ENCODE measurements at places on chromosomes 2 and 18.

DNA sequence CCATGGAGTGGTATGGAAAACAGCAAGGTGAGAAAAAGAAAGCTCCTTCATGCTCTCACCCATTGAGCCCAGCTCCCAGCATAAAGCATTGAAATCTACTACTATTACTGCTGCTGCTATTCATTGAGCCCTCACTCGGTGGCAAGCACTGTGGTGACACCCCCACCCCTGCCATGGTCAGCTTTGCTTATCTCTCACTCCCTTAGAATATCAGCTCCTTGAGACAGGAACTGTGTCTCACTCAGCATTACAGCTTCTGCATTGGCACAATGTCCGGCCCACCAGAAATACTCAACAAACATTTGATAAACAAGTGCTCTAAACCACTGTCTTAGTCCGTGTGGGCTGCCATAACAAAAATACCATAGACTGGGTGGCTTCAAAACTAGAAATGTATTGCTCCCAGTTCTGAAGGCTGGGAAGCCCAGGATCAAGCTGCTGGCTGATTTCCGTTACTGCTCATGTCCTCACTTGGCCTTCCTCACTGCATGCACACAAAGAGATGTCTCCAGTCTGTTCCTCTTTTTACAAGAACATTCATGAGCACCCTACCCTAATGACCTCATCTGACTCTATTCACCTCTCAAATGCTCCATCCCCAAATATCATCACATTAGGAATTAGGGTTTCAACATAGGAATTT lies 116.3 kb downstream of the ZBTB7C start:
- DNase-seq, result no peak

- DNase-seq, result no peak
These were observed 287.7 kb upstream of the NXPH2 start for GRCh38 chr2:139067874-139068273.

DNA sequence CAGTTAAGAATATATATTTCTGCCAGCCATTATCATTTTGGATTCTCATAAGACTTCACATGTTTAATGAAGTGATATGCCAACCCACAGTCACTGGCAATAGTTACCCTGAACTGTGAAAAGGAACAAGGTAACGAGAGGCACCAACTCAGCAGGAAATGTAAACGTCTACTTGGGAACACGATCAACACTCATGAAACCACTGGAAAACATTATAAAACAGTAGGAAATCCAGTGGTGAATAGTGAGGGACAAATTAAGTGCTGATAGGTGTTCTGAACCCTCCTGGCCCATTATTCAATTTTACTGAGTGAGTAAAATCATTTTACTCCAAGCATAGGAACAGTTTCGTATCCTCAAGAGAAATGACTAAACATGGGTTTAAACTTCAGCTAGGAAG lies 17.1 kb downstream of the CCDC68 start:
- no peak for DNase-seq

GRCh38 chr2:135963841-135964240 lies 21.6 kb downstream of the DARS1 start:
- DNase-seq, result no peak

GRCh38 chr2:88452565-88452905 lies at the start of gene FOXI3:
FOXI3 (minus strand) TSS chr2:88452693; CDS start chr2:88452535, 158 bp downstream.
- no peak for DNase-seq

GRCh38 chr2:2233171-2233826 lies 97.8 kb downstream of the MYT1L start:
- no peak for DNase-seq

DNA sequence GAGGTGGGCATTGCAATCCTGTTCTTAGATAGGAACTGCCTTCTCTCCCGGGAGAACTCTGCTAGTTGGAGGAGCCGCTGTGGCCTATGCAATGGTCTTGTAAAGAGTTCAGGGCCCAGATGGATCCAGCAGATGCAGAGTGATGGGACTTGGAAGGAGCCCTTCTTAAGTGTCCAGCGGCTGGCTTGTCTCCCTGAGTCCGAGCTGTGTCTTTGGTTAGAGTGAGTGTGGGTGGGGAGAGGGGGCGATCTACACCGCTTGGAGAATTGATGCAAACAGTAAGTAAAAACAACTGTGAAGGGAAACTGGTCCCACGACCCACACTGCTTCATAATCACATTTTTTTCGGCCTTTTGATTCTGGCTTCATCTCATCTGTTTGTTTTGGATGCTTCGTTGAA lies 89.8 kb upstream of the CYRIA start:
- no peak for DNase-seq

DNA sequence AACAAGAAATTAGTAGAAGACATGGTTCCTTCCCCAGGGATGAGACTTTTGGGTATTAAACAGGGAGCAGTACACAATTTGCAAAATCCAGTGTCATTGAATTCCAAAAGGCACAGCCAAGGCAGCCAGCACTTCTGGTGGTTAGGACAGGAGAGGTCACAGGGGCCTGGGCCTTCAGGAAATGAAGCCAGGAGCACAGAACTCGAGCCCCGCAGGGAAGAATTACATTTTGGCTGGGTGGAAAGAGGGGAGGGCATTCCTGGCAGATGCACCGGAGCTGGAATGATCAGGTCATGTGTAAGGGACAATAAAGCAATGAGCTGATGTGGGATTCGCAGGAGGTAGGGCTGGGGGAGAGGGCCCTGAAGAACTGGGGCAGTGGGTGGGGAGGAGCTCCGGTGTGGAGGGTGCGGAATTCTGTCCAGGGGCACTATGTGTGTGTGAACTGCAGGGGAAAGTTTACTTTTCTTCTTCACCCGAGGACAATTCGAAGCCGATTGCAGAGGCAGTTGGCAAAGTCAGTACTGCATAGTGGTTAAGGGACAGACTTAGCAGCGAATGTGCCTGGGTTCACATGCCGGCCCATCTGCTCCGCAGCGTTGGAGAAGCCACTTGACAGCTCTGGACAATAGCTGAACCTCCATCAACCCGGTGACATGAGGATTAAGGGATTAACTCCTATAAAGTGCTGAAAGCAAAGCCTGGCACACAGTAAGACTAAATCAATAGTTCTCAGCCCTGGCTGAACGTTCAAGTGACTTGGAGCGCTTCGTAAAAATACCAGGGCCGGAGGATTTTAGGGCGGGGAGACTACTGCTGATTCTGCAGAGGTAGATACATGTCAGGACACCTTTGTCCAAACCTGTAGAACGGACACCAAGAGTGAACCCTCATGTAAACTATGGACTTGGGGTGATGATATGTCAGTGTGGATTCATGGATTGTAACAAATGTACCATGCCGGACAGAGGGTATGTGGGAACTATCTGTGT lies 36.4 kb downstream of the ALPK2 start:
- no peak for DNase-seq

DNA sequence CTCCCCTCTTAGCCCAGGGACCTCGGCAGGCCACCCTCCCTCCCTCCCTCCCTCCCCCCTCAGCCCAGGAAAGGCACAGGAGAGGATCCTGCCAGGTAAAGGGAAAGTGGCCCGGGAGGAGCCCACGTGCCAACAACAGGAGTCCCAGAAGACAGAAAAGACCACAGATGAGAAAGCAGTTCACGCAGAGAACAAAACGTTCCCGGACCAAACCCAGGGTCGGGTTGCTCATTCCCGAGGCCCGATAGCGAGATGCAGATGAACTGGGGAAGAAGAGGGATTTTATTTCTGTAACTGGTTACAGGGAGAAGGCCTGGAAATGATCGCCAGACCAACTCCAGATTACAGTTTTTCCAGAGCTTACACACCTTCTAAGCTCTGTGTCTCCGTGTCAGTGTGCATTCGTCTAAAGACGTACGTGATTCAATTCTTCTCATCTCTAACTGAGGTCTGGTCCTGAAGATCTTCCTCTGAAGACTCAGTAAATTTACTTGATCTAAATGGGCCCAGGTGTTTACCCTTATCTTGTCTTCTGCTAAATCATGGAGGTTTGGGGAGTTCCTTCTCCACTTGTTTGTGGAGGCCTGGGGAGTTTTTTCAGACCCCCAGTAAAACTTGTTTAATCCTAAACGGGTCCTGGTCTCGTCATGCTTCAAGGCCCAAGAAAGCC lies 807 bp upstream of the NEU4 start:
- no peak for DNase-seq

GRCh38 chr2:112916625-112917247 lies 5.8 kb downstream of the IL37 start:
- DNase-seq, result no peak

DNA sequence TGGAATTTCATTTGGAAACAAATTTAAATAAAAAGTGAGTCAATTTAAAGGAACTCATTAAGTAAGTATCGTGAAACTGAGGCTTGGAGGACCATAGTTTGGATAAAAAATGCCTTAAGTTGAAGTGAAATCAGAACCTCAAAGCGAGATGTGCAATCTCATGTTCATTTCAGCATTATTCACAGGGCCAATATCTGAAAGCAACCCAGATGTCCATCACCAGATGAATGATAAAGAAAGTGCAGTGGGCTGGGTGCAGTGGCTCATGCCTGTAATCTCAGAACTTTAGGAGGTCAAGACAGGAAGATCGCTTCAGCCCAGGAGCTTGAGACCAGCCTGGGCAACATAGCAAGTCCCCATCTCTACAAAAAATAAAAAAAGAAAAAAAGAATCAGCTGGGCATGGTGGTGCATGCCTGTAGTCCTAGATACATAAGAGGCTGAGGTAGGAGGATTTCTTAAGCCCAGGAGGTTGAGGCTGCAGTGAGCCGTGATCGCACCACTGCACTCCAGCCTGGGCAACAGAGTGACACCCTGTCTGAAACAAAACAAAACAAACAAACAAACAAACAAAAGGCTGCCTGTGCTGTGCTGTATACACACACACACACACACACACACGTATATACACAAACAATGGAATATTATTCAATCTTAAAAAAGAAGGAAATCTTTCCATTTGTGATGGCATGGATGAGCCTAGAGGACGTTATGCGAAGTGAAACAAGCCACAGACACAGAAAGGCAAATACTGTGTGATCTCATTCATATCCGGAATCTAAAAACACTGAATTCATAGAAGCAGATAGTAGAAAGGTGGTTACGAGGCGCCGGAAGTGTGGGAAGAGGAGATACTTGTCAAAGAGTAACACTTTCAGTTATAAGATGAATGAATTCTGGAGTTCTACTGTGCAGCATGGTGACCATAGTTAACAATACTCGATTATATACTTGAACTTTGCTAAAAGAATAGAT lies 14.5 kb downstream of the SH3RF3 start:
- DNase-seq, result no peak

DNA sequence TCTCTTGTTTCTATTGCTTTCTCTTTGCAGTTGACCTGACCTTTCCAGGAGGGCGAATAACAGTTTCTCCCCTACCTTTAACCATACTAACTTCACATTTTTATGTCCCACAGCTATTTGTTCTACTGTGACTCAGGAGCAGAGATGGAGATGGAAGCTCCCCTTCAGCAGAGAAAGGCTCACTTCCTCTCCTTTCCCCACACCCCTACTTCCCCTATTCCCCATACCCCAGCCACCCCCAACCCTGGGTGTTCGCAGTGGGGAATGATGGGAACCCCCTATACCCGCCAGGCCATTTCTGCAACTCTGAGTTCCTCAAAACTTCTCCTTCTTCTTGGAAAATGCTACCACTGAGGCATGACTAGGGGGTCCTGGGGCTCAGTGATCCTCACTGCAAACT lies 285.4 kb upstream of the MGAT5 start:
- no peak for DNase-seq

DNA sequence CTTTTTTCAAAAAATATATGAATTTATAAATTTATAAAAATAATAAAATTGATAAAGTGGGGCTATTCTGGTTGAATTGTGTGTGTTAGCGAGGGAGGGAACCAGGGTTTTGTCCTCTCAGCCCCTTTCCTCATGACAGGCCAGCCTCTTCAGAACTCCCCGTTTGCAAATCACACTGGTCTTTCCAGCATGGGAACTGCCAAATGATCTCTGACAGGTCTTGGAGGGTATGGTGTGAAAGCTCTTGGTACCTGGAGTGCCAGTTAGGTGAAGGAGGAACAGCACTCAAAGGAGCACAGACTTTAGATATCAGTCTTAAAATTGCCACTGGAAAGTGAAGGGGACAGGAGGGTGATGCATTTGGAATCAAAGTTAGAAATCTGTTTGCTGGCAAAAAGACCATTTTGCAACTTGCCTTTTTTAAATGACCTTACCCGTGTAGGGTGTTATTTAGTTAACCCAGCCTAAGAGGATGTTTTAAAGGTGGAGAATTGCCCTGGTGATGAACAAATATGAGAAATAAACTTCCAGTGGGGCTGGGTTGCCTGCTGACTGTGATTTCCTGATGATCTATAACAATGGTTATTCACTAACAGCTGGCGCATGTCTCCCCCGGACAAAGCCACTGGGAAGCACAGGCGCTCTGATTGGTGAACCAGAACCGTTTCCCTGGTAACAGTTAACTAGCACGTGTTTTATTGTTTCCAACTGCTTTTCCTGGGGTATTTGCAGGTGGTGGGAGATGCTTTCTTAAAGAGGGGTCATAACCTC lies 85.3 kb upstream of the EFEMP1 start:
- DNase-seq, result peak; percentile 57

DNA sequence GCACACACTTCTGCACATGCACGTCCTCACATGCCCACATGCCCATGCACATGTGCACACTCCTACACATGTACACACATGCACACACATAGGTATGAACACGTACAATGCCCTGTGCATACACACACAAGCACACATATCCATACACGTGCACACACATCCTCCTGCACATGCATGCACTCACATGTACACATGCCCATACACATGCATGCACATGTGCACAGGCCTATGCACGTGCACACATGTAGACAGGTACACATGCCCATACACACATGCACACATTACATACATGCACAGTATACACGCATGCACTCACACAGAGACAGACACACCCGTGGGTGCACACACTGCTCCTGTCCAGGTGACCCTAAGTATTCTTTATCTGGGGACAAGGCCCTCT lies 34.3 kb downstream of the GPC1 start:
- no peak for DNase-seq

- DNase-seq, result no peak
These were observed 110.1 kb downstream of the MREG start for GRCh38 chr2:215903203-215903602.

DNA sequence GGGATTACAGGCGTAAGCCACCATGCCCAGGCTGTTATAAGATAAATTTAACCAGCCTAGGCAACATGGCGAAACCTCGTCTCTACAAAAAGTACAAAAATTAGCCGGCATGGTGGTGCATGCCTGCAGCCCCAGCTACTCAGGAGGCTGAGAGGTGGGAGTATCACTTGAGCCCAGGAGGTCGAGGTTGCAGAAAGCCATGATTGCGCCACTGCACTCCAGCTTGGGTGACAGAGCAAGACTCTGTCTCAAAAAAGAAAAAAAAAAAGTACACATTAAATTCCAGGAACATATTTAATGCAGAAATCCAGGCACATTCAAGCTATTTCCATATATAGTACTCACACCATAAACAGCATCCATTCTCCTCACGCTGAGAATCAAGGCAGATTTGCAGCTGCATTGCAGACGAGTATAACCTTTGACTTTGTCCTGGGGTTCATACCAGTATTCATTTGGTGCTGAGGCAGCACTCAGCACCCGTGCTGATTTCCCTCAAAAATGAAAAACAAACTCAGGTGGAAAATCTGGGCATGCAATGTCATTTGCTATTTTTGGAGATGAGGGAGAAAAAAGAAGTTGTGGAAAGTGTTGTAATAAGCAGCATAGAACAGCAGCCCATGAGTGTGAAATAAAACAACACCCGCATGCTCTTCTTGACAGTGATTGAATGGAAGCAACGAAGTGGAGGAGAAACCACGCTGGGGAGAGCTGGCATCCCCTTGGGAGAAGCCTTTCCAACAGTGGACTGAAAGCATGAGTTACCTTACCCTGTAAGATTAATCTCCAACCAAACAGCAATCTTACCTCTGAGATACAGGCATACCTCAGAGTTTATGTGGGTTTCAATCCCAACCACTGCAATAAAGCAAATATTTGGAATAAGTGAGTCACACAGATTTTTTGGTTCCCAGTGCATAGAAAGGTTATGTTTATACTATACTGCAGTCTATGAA lies 46.8 kb upstream of the ANXA4 start:
- no peak for DNase-seq

- DNase-seq, result no peak
These were observed 101.5 kb upstream of the GPC1 start for GRCh38 chr2:240333985-240334384.

Data from HTR-8/SVneo (cell line).